ENCODE measurements at places on chromosomes 1 and 21.

DNA sequence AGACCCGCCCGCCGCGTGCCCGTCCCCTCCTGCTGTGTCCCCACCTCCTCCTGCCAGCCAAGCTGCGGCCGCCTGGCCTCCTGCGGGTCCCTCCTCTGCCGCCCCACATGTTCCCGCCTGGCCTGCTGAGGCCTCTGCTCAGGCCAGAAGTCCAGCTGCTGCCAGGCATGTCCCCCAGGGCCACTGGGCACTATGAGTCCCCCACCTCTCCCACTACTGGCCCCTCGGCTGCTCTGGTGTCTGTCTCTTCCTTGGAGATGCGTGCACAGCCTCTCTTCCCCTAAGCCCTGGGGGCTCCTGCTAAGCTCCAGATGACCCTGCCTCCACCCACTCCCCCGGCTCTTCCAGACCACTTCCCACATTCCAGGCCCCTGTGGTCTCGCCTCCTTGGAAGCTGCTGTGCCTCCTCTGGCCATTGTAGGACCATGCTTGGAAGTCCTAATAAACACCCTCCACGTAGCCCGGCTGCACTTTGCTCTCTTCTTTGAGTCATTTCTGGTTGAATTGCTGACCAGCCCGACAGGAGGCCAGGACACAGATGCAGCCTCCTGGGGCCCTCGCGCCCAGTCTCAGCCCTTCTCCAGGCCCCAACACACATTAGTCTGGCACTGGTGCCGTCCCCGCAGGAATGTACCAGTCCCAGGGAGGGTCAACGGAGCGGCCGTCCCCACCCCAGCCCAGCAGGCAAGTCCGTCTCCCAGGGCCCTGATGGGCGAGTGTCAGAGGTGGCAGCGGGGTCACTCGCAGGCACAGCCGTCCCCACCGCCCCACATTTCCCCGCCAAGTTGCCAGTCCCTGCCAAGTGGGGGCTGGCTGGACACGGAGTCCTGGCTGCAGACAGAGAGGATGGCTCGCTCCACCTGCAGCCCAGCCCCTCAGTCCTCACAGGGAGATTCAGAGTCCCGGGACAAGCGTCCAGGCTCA is 1.1 kb downstream of the KRTAP10-12 start:
- DNase-seq: no peak

DNA sequence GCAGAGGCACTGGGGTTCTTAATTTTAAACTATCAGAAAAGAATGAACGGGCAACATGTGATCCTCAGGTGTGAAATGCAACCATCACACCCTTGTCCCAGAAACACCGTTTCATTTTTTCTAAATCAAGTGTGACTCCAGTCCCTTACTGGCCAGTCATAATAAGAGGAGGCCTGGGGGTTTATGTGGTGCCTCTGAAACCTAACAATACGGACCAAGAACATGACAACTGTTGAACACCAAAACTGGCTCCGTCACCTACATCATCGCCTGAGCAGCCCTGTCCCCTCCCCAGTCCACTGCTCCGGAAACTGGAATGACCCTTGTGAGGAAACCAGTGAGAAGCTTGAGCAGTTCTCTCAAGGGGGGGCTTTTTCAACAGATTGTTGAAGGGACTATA is 55.9 kb upstream of the KIF26B start:
- DNase-seq: no peak

- no peak for DNase-seq
These were observed 51.9 kb downstream of the ABL2 start for GRCh38 chr1:179177615-179178014.

DNA sequence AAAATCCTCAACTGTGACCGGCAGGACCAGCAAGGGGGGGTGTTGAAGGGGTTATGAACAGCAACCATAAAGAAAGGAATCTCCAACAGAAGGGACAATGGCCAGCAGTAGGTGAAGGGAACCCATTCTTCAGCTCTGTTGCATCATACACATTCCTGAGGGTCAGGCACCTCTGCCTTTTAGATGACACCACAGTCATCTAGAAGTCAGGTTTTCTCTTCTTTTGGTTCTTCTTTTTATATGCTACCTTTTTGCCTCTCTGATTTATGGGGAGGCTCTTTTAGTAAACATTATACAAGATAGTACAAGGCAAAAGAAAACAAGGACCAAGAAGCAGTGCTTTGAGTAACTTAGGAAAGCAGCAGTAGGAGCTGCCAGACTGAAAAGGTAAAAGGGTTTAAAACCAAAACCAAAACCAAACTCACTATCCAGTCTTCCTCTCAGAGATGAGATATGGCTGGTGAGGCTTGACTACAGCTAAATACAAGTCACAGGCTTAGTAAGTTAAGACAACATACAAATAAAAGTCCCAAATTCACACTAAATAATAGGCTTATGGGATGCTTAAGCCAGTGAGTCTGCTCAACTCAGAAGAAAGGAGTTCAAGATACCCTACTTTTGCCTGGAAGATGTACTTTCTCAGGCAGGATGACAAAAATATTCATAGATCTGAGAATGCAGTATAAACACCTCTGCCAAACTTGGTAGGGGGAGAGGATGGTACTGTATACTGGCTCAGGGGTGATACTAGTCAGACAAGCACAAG is 4.1 kb downstream of the TEX38 start:
- DNase-seq: no peak

DNA sequence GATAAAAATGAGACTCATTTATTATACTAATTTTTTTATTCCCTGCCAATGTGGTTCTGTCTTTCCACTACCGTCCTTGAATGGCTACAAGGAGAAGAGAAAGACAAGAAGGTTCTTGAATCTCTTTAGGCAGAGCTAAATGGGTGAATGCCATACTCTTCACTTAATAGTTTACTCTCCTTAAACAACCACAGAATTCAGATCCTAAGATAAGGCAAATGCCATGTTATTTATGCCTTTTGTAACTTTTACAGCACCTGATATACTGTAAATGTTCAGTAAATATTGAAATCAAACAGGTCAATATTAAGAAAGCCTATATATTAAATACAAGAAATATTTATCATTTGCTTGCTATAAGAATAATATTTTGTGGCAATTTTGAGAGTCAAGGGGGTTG is 58.4 kb downstream of the IGSF5 start:
- no peak for DNase-seq

DNA sequence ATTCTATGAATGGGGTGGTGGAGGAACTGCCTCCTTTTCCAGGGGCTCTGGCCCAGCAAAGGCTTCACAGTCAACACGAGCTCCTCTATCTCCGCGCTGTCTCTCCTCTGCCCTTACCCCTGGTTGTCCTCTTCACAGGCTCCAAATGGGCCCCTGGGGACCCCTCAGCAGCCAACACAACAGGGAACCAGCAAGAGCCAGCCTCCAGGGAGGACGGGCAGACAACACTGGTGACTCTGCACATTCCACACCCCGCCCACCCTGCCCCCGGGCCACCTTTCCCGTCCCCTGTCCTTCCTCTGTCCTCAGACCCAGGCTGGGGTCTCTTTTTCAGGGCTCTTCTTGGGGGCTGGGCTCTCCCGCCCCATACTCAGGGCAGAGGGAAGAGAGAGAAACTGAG is 17.5 kb upstream of the ETV3 start:
- no peak for DNase-seq

GRCh38 chr1:76562292-76562691 is 305.0 kb upstream of the ST6GALNAC5 start:
- DNase-seq: no peak

DNA sequence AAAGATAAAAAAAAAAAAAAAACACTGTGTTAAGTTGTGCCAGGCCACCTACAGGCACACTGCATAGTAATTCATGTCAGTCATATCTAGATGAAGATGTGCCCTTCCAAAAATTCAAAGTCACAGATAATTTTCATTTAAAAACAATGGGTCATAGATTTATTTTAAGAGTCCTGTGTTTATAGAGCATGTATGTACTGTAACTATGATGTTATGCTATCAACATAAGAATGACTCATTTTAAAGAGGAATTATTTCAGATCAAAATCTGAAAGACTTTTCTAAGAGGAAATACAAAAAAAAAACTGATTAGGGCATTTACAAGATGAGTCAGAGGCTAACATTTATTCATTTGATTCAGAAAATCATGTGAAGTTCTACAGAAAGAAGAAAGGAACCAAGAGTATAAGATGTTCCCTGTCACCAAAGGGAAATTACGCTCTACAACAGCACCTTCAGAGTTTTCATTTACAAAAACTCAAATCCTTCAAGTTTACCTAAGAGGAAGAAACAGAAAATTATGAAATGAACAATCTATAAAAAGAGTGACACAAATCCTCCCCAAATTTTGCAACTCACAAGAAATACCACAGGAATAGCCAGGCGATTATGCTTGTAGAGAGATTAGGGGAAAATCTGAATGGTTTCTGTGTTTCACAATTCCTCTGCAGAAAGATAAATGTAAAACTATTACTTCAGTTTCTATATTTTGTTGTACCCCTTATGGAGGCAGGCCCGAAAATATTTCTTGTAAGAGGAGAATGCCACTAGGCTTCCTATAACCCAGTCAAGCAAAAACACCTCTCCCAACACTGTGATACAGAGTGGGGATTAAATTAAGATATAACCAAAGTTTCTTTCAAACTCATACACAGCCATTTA is 13.8 kb downstream of the TP53BP2 start:
- DNase-seq: no peak

- DNase-seq: peak; percentile 17
These were observed 262.6 kb upstream of the SGIP1 start for GRCh38 chr1:66271216-66271903.

- no peak for DNase-seq
These were observed 12.4 kb upstream of the TCHH start for GRCh38 chr1:152127673-152128072.

- DNase-seq: no peak
These were observed 20.2 kb downstream of the ACBD3 start for GRCh38 chr1:226166341-226166740.
